ENCODE measurements at places on chromosomes 2 and 18. TPM values are rescaled to one million over a fixed set of nuclear protein-coding genes. Genes with fewer than 3 reads are reported as not detected.

CRYGD gene
- not detected for total RNA-seq

TMEM17 gene
- 0.24 TPM for total RNA-seq

AQP12A gene
- total RNA-seq, result not detected

GRB14 gene
- not detected for total RNA-seq

PRSS56 gene
- not detected for total RNA-seq

MC2R gene
- total RNA-seq, result not detected

SMC6 gene
- 21.4 TPM for total RNA-seq

AQP4 gene
- not detected for total RNA-seq

CFAP65 gene
- total RNA-seq, result not detected

FSHR gene
- total RNA-seq, result not detected

DAW1 gene
- total RNA-seq, result not detected

RBMS1 gene
- 37.9 TPM for total RNA-seq

GKN1 gene
- not detected for total RNA-seq

SRD5A2 gene
- not detected for total RNA-seq

FTCDNL1 gene
- 2.9 TPM for total RNA-seq

EPB41L3 gene
- total RNA-seq, result 0.88 TPM

UGT1A3 gene
- total RNA-seq, result not detected

KIDINS220 gene
- 23.1 TPM for total RNA-seq

MRPL19 gene
- 61.2 TPM for total RNA-seq

ALS2 gene
- total RNA-seq, result 12.6 TPM
